ENCODE measurements at places on chromosomes 4 and X.

- no peak for DNase-seq
These were observed 68.7 kb downstream of the ENPP6 start for GRCh38 chr4:184148738-184149637.

DNA sequence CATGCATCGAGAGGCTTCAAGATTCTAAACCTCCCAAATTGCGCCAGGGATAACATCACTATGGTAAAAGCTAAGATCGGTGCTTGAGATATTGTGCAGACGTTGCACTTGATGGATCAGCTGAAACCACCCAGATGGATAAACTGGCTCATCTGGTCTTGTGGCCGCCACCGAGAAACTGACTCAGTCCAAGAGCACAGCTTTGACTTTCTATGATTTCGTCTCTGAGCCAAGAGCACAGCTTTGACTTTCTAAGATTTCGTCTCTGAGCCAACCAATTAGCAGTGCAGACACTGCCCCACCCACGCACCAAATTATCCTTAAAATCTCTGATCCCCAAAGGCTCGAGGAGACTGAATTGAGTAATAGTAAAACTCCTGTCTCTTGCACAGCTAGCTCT is 687.2 kb downstream of the FAM133A start:
- no peak for DNase-seq

GRCh38 chr4:148312956-148313490 is 129.2 kb downstream of the NR3C2 start:
- DNase-seq, result no peak

DNA sequence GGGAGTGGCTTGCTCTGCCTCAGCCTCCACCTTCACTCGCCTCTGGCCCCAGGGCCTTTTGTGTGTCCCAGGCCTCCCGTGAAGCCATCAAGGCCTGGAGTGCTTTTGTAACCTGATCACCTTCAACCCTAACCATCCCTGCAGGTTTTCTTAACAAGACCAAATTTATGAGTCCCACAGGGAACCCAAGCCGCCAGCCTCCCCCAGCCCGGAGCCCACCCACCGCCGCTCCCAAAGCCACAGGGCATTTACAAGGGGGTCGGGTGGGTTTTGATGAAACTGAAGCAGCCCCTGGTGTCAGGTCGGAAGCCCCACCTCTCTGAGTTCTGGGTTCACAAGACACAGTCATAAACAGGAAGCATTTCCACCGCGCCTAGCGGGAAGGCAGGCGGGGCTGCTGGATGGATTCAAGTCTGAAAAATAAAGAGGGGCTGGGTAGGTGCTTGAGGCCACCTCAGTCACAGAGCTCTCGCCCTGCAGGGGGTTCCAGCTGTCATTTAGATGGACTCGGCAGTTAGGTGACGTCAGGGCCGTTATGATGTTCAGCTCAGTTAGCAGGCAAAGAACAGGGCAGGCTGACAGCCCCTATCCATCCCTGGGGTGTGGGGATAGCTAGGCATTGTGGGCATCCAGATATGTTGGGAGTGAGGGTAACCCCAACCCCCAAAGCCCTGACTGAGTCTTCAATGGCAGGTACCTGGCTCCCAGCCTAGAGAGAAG is 128.5 kb downstream of the BCOR start:
- no peak for DNase-seq

DNA sequence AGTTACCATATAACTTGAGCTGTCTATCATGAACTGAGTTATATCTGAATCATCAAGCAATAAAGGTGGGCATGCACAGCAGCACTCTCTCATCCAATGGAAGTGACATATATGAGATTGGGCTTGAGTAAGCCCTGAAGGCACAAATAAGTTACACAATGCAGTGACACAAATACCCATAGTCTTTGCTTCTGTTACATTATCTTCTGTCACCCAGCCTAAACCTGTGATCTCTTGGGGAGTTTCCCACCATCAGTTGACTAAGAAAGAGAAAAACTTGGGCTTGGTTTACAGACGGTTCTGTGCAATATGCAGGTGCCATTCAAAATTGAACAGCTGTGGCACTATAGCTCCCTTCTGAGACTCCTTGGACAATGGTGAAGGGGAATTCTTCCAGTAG is 138.8 kb upstream of the IL15 start:
- DNase-seq, result no peak

GRCh38 chr4:99052902-99053301 is 35.7 kb downstream of the ADH5 start:
- DNase-seq, result no peak

- no peak for DNase-seq
These were observed 23.2 kb downstream of the RELL1 start for GRCh38 chr4:37662861-37663390.

- no peak for DNase-seq
These were observed 34.2 kb downstream of the LDB2 start for GRCh38 chr4:16864199-16864598.

DNA sequence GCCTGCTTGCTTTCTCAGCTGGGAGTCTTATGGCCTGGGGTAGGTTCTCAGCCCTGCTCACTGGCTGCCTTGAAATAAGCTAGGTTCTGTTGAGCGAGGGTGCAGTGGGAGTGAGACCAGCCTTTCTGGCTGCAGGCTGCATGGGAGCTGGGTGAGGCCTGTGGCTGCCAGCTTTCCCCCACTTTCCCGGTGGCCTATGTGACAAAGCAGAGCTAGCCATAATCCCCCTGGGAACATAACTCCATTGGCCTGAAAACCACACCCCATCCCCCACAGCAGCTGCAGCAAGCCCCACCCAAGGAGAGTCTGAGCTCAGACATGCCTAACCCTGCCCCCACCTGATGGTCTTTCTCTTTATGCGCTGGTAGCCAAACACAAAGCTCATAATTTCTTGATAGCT is 118.9 kb downstream of the KLHL4 start:
- DNase-seq, result no peak

GRCh38 chrX:6067600-6067999 is 161.1 kb downstream of the NLGN4X start:
- no peak for DNase-seq

GRCh38 chrX:49934148-49934547 is 11.8 kb downstream of the CLCN5 start:
- DNase-seq, result no peak

DNA sequence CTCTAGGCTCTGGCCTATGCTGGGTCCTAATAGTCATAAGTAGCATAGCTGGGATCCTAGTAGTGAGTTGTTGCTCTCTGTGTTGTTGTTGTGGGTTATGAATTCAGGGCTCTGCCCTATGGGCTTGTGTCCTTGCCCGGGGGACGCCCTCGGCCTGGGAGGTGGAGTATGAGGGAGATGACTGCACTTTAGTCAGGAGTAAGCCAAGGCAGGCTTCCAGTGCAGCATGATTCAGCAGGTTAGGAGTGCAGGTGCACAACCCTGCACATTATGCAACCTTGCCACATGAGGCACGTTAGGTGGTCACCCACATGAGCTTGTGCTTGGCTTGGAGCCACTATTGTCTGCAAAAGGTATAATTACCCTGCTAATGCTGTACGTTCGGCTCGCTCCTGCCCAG is 58.4 kb upstream of the CCDC149 start:
- no peak for DNase-seq

DNA sequence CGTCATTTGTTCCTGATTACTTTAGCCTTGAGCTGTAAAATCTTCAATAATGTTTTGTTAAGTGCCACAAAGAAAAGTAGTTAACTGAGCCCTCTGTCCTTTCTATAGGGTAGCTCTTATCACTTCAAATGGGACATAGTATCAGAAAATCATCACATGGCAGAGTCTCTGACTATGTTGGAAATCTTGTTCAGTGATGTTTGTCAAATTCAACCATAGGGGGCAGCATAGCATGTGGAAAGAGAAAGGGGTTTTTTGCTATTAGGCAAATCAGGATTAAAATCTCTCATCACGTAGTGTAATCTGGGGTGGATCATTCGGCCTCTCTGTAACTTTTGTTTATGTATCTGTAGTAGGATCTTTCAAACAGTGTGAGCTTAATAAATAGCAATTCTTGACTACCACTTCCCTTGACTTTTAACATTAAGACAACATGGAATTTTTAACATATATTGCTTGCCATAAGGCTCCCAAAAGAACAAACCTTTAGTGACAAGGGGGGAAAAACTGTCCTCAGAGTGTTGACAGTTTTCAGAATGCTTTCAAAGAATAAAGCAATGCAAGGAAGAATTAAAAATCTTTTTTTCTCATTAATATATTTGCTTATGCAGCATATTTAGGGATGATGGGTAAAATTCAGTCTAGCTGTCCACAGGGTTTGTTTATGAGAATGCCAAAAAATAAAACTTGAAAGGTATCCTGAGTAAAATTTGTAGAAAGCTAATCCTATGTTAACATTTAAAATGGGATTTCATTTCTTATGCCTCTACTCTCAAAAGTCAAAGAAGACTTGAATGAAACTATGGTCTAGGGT is 127.2 kb downstream of the FBXW7 start:
- DNase-seq, result no peak

GRCh38 chrX:724256-724655 is 93.7 kb downstream of the SHOX start:
- DNase-seq, result no peak

DNA sequence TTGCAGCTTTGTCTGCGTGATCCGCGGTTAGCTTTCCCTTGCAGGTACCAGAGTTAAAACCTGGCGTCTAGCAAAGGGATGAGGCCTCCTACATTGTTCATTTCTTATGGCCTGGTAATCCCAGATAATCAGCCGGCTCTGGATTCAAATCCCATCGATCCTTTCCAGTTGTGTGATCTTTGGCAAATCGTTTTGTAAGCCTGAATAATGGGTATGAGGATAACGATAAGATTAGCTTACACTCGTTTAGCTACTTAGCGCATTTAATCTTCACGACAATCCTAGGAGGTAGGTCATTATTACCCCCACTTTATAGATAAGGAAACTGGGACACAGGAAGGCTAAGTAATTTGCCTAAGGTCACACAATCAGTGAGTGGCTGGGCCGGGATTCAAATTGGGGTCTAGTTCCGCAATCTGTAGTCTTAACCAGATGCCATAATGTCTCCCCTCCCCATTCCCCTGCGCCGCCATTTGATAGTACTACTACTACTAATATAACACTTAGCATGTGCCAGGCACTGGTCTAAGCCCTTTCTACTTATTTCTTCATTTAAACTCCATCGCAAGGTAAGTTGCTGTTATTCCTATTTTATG is 1.7 kb upstream of the UBA1 start:
- DNase-seq, result no peak

GRCh38 chr4:101594588-101594987 is 195.9 kb upstream of the BANK1 start:
- no peak for DNase-seq

GRCh38 chrX:5726224-5726623 is 502.4 kb downstream of the NLGN4X start:
- DNase-seq, result no peak

- no peak for DNase-seq
These were observed 95.7 kb downstream of the CPZ start for GRCh38 chr4:8688041-8688907.

- no peak for DNase-seq
These were observed 19.9 kb upstream of the PLP1 start for GRCh38 chrX:103756736-103757135.

DNA sequence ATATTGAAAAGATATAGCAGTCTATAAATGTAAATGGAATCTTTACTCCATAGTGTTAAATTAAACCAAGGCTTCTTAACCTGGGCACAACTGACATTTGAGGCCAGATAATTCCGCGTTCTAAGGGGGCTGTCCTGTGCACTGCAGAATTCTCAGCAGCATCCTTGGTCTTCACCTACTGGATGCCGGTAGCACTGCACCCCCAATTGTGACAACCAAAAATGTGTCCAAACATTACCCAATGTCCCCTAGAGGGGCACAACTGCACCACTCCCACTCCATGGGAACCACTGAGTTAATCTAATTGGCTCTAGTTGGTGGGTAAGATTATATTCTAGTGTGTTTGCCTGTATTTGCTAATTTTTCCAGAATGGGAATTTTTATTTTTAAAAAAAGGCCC is 16.6 kb downstream of the AP1S2 start:
- DNase-seq, result no peak

DNA sequence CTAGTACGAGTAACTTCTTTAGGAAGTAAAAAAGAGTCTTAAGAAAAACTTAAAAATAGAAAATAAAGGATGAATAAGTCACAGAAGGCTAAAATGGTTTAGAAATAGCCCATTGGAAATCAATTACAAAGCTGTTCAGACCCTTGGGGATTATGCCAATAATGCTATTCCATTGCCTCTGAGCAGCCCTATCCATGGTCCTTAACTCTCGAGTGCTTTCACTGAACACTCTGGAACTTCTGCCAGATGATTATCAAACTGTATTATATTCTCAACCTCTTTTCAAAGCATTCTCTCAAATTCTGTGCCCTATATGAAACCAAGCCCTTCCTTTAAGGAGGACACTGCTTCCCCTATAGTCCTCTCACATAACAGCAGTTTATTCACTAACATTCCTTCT is 17.0 kb downstream of the SLC9B1 start:
- no peak for DNase-seq

- DNase-seq, result no peak
These were observed 4.3 kb upstream of the ZCCHC4 start for GRCh38 chr4:25308306-25308705.

DNA sequence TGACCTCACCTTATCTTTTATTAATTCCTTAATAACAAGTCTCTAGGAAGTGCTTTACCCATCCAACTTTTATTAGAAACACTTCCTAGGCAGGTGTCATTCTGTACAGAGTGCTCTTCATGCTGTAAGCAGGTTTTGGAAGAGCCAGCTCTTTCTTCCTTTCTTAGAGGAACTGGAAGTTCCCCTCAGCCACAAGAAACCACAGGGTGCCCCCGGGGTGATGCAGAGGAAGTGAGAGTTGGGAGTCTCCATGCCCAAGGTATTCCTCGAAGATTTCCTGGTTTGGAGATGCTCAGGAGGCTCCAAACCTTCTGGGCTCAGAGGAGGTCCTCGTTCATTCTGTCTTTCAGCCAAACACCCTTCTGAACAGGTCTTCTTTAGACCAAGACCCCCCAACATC is 83.8 kb downstream of the EGF start:
- no peak for DNase-seq

DNA sequence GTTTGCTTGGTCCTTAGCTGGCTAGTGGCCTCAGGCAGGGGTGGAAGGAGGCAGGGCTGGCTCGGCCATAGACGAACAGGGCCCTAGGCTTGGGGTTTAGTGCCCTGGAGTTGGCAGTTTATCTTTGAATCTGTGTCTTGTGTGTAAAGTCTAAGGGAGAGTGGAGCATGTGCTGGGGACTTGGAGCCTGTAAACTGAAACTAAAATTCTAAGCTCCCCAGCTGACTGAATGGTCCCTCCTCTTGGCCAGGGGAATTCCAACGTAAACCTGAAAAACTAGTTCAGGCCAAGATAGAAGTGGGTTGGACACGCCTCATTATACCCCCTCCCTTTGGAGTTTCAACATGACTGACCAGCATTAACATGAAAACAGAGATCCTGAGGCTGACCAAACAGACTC is 46.1 kb upstream of the GPR78 start:
- no peak for DNase-seq
